ENCODE measurements at places on chromosomes 6 and 20.

DNA sequence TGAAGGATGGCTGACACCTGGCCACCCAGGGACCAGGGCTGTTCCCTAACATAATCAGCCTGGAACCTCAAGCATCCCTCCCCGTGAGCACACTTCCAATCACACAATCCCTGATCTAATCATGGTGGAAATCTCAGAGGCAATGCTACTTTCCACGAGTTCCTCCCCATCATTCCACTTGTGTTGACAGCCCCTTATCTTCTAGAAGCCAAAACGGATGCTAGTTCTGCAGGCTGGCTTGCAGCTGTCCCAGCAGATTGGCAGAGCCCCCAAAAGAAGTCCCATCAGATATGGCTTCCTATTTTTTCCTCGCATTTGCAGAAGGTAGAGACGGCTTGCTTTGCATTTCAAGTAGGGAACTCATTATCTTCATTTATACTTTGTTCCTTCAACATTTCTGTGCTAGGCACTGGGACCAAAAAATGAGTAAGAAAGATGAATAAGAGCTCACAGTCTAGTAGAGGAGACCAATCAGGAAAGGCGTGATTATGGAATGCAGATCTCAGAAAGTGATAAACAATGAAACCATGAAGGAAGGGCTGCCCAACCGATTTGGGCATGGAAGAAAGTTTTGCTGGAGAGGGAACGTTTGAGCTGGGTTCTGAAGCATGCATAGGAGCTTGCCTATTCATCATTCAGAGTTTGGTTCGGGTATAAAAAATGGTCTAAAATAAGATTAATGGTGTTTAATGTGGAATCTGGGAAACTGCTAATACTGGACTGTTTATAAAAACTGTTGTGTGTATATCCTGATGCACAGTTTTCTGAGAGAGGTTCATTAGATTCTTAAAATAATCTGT is 44.6 kb upstream of the TBC1D7 start:
- no peak for DNase-seq

DNA sequence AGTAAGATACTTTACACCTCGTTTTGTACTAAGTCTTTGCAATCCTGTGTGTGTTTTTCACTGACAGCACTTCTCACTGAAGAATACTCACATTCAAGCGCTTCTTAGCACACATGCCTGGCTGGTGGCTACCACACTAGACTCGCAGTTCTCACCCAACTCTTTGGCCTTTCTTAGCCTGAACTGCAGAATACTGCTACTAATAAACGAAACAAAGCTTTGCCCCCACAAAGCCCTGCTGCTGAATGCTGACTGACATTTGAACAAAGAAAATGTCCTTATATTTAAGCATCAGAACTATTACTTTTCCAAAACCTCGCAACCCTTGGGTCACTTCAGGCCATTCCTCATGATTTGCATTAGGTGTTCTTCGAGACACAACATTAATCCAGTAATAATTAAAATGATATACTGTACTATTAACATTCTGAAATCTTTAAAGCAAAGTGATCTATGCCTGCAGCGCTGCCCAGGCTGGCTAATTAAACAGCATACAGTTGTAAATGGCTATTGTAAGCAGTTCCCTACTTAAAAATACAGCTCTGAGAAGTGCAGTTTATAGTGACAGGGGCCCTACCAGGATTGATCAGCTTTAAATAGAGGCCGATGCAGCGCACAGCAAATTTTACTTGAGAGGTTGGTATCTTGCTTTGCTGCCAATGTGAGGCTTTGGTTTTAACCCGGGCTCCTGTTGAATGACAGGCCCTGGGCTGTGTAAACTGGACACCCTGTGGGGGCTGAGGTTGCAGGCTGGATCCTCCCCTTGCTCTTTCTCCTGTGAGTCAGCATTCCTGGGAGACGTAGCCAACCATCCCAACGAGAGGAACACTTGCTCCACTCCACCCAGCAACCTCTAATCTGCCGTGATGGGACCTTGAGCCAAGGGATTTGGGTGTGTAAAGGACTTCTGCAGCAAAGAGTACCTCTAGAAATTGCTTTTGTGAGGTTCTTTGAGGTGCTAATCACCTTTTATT is 899.0 kb downstream of the TFAP2A start:
- no peak for DNase-seq

DNA sequence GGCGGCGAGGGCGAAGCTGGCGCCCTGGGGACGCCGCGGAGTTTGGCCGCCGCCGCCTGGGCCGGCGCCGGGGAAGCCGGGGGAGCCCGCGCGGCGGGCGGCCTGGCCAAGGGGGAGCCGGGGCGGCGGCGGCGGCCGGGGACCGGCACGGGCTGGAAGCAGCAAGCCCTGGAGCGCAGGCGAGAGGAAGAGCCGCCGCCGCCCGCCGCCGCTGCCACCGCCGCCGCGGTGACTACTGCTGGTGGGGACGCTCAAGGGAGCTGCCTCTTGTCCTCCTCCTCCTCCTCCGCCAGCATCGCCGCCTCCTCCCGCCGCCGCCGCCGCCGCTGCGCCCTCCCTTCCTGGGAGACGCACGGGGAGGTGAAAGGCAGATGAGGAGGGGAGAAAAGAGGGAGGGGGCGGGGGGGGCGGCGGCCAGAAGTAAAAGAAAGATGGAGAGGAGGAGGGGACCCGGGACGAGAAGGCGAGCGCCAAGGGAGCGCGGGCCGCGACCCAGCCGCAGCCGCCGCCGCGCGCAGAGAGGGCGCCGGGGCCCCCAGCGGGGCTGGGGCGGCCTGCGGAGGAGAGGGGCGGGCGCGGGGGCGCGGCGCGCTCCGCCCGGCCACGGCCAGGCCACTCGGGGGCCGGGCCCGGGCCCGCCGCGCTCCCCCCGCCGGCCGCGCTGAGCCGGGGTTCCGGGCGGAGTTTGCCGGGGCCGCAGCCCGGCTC is 846 bp downstream of the PDE10A start:
- DNase-seq = no peak

- DNase-seq = peak; percentile 49
Measured at GRCh38 chr6:40477246-40478126, 109.7 kb downstream of the LRFN2 start.

DNA sequence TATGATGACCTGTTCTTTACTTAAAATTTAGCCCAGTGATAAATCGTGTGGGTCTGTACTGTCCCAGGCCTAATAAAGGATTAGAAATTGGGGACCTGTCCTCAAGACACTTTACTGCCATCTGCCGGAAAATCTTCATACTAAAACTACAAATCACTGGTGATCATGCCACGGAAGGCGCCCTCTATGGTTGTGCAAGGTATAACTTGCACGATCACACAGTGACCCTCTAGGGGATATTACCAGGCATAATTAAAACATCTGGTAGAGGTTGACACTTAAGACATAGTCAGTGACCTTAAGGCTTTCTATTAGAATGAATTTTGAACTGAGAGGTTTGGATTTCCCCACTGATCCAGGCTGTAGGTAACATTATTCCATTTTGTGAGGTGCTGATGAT is 172.6 kb downstream of the BMP2 start:
- no peak for DNase-seq

GRCh38 chr6:69090132-69090531 is 455.1 kb downstream of the ADGRB3 start:
- DNase-seq = no peak

GRCh38 chr6:170448317-170448716 is 104.8 kb downstream of the PSMB1 start:
- DNase-seq = no peak

DNA sequence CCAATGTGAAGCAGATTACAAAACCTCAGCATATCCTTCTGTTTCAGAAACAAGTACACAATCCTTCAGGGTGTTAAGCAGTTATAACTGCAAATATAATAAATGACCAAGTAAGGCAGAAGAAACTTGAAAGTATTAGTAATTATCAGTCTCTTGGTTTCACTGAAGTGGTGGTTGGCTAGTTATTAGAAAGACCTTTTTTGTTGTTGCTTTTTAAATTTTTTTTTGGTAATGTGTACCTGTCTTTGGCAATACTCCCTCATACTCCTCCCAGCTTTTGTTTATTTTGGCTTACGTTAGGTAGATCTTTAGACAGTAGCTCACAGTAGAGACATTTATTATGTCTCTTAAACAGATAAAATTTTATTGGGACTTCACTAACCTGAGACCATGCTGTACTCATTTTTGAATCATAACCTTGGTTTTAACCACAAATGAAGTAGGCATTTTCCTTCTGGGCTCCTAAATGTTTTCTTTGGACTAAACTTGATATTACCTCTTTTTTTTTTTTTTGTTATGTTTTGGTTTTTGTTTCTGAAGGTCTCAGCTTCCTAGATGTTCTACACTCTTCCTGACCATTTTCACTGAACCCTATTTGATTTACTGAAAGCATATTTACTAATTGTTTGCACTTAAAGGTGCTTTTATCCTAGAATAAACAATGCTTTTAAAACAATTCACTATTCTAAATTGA is 6.4 kb downstream of the CD2AP start:
- DNase-seq = no peak

GRCh38 chr6:158773581-158774449 is 45.4 kb downstream of the EZR start:
- DNase-seq = peak; percentile 26

- no peak for DNase-seq
Measured at GRCh38 chr20:10906834-10907233, 233.0 kb upstream of the JAG1 start.

DNA sequence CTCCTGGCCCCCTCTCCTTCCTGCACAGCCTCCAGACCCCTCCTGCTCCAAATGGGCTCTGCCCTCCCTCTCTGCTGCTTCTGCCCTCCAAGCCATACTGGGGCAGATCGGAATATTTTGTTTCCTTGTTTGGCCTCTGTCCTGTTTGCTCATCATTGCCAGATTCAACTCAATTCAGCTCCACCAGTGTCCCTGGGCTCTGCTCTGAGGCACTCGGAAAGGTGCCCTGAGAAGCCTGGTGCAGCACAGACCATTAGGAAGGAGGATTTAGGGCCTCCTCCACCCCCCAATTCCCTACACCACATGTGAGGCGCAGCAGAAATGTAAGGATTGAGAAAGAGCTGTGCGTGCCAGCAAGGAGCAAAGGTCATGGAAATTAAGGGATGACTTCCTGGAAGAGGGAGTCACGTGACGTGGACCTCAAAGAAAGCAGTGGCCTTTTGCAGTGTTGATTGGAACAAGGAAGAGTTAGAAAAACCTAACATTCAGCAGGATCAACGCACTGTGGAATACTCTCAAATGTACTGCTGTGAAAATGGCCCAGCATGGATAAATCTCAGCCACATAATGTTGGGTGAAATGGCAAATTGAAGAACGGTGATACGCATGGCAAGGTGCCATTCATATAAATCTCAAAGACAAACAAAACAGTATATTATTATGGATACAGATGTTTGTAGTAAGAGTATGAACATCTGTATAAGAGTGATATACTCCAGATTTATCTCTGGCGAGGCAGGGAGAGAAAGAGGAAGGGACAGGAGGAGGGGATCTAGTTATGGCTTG is 229.5 kb upstream of the RNF24 start:
- no peak for DNase-seq

DNA sequence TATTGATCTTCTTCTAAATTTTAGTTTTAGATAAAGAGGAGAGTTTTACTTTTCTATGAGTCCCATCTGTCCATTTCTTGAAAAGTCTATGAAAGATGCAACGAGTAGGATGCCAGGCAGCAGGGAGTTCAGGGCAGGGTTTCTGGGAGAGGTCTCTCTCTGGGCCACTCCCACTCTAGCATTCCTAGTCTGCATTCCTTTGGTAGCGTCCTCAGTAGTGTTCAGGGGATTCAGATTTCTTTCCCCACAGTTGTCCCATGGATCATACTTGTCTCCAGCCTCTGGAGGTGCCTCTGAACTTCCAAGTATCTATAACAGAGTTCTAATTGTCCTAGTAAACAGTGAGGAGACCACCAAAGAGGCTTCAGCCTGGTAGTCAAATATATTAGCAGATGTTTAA is 225.3 kb downstream of the RIMS1 start:
- DNase-seq = no peak

GRCh38 chr20:56422824-56423189 is 10.7 kb downstream of the CASS4 start:
- DNase-seq = no peak

DNA sequence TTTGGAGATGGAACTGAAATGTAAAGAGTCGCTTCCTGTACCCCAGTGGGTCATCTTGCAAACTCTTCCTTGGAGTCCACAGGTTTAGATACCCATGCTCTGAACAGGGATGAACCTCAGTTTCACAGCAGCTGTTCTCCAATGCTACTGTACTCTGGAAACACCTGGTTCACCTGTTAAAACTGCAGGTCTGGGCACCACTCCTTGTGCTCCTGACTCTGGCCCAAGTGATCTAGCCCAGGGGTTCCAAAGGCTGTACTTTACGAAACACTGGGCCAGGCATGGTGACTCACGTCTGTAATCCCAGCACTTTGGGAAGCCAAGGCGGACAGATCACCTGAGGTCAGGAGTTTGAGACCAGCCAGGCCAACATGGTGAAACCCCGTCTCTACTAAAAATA is 102.1 kb downstream of the ATP9A start:
- DNase-seq = no peak

GRCh38 chr6:56526860-56527544 is 115.7 kb downstream of the DST start:
- DNase-seq = no peak

DNA sequence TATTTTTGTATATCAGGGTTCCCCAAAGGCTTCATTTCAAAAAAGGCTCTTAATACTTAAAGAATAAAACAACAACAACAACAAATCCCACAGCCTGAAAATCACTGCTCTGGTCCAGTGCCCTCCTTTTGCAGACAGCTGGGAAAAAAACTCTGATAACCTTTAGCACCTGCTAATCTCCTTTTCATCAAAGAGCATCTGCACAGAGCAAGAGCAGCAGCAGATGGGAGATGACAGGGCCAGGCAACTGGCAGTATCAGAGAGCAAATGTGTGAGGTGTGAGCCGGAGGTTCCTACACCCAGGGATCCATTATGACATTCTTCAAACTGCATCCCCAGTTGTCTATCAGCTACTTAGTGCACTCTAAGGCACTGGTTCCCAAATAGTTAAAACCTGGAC is 25.7 kb downstream of the TTI1 start:
- DNase-seq = no peak

- DNase-seq = peak; percentile 6
Measured at GRCh38 chr6:79672631-79673111, 41.5 kb downstream of the SH3BGRL2 start.

GRCh38 chr20:14401479-14402138 is 64.2 kb upstream of the FLRT3 start:
- DNase-seq = no peak

GRCh38 chr20:38159957-38160756 is 4.9 kb downstream of the TGM2 start:
- no peak for DNase-seq

DNA sequence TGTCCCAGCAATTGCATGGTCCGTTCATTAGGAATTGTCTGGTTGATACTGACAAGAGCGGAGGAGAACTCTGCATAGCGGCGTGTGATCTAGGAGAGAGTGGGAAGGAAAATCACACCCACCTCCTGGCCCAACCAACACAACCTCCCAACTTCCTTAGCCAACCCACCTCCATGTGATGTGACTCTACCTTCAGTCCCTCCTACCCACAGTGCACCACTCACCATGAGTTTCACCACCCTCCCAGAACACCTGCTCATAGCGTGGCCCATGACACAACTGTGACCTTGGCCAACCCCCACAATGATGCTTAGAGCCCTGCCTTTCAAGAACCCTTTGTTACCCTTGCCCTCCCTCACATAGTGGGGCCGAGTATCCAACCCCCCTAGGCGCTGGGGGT is 7.7 kb downstream of the VPS52 start:
- no peak for DNase-seq

- no peak for DNase-seq
Measured at GRCh38 chr6:37369321-37370201, 15.8 kb downstream of the RNF8 start.

GRCh38 chr6:81242624-81243023 is 509.9 kb downstream of the TENT5A start:
- no peak for DNase-seq

All from CD4-positive, alpha-beta T cell treated with Interleukin-1 beta for 1 hour (primary cell).